Aorta (tissue), 5 donors: ENCODE measurements at places on chromosomes 1 and 21. TPM values are rescaled to one million over a fixed set of nuclear protein-coding genes. Genes with fewer than 3 reads are reported as not detected.

GRCh38 chr1:95265106-95265505 is 31.1 kb downstream of the RWDD3 start:
- H3K4me3 ChIP-seq: no peak overlapping the region
- no peaks in the 10 kb centered on the region for H3K27me3 ChIP-seq
- no peaks in the 10 kb centered on the region for H3K36me3 ChIP-seq
- H3K27ac ChIP-seq: no peak overlapping the region

- H3K4me3 ChIP-seq: no peak overlapping the region
- H3K27me3 ChIP-seq: no peaks in the 10 kb centered on the region
- H3K36me3 ChIP-seq: no peaks in the 10 kb centered on the region
- H3K27ac ChIP-seq: no peak overlapping the region
- no peak for DNase-seq
Measured at GRCh38 chr1:227127891-227128290, 187.8 kb downstream of the COQ8A start.

GRCh38 chr1:48530727-48531351 is 58.8 kb upstream of the SPATA6 start:
- DNase-seq: peak; percentile 51
- no peak overlapping the region for H3K4me3 ChIP-seq
- H3K36me3 ChIP-seq: no peaks in the 10 kb centered on the region
- H3K27me3 ChIP-seq: no peaks in the 10 kb centered on the region

DNA sequence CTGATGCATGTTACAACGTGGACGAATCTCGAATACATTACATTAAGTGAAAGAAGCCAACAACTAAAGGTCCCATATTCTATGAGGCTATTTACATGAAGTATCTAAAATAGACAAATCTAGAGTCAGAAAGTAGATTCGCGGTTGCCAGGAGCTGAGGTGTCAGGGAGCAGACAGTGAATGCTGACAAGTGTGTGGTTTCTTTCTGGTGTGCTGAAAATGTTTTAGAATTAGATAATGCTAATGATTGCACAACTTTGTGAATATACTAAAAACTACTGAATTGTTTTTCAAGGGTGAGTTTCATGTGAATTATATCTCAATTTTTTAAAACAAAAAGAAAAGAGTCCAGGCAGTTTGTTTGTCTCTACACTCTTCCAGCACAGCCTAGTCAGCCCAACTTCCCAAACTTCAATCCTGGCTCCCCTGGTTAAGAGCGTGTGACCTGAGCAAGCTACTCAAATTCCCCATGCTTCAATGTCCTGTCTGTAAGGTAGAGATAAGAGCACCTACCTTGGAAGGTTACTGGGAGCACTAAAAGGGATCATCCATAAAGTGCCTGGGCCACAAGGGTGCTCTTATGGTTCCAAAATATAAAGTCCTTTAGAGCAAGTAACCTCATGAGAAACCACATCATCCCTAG is 20.9 kb downstream of the HLCS start:
- no peaks in the 10 kb centered on the region for H3K27me3 ChIP-seq
- no peak for DNase-seq
- H3K4me1 ChIP-seq: no peaks in the 10 kb centered on the region
- H3K4me3 ChIP-seq: no peak overlapping the region
- no peaks in the 10 kb centered on the region for H3K36me3 ChIP-seq

DNA sequence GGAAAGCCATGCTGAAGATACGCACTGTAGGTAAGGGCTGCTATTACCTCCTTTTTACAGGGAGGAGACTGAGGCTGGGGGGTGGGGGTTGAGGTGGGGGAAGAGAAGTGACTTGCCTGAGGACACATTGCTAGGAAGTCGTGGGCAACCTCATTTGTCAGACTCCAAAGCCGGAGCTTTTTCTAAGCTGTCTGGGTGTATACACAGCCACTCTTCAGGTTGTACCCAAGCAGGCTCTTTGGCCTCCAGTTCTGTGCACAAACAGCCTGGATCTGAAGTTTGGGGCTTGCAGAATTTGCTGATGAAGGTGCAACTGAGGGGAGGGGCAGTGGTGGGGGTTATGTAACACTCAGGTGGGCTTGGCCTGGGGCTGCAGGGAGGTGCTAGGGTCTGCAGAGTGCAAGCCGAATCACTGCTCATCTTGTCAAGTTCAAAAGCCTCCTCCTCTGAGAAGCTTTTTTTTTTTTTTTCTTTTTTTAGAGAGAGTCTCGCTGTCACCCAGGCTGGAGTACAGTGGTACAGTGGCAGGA is 16.9 kb downstream of the TINAGL1 start:
- no peak for DNase-seq
- H3K4me1 ChIP-seq: no peaks in the 10 kb centered on the region

DNA sequence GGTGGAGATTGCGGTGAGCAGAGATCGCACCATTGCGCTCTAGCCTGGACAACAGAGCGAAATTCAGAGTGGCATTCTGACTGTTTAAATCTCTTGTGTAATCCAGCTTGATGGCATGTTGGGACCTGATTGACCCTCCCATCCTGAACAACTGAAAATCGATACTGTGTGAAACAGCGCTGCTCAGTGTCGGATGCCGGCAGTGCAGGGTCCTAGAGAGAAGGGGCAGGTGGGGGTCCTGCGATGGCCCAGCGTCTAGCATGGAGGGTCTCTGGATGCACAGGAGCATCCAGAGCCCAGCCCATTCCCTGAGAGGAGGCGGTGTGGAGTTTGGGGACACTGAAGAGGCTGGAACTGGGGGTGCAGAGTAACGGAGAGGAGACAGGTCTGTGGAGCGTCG is 15.8 kb downstream of the AGT start:
- no peaks in the 10 kb centered on the region for H3K4me1 ChIP-seq
- no peak for DNase-seq
- H3K4me3 ChIP-seq: no peak overlapping the region

The RERE gene
- total RNA-seq: 111 TPM

DNA sequence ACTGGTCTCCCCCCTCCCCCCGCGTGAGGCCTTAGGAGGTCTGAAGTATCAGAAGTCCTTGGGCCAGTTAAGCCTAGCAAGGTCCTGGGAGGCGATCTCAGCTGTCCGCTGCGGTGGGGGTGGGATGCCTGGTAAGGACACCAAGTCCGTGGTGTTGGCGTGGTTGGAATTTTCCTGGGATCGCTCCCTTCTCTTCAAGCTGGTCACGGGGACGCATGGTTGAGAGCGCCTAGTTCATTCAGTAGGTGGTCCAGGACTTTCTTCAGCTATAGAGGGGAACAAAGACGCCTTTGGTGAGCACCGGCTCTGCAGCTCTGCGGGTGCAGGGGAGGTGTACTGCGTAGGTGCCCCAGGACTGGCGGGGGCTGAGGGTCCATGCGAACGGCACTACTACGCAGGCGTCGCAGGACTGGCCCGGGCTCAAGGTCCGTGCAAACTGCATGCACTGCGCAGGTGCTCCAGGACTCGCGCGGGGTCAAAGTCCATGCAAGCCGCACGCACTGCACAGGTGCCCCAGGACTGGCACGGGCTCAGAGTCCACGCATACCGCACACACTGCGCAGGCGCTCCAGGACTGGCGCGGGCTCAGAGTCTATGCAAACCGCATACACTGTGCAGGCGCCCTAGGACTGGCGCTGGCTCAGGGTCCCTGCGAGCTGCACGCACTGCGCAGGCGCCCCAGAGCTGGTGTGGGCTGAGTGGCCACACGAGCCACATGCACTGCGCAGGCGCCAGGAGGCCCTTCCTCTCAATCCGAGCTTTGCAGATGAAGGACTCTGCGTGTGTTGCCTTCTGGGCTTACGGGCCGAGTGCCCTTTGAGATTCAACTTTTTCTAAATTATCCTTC is 36.6 kb upstream of the HMGN1 start:
- peak; percentile 90 for DNase-seq
- no peaks in the 10 kb centered on the region for H3K36me3 ChIP-seq
- H3K27ac ChIP-seq: no peak overlapping the region
- H3K27me3 ChIP-seq: no peaks in the 10 kb centered on the region

DNA sequence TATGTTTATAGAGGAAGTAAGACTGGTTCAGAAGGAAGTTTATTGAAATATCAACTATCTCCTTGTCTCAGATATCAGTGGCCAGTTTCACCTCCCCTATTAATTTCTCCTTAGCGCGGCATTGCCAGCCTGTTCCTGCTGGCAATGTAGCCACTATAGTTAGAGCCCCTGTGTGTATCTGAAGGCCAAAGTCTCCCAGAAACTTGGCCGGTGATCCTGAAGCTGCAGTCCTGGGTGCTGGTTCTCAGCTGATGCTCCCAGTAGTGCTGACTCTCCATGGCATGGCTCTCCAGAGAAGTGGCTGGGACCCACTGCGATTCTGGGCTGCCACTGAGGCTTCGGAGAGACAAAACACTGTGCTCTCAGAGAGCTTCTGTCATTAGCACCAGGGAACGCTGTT is 59.9 kb downstream of the TNN start:
- no peak overlapping the region for H3K27ac ChIP-seq

DNA sequence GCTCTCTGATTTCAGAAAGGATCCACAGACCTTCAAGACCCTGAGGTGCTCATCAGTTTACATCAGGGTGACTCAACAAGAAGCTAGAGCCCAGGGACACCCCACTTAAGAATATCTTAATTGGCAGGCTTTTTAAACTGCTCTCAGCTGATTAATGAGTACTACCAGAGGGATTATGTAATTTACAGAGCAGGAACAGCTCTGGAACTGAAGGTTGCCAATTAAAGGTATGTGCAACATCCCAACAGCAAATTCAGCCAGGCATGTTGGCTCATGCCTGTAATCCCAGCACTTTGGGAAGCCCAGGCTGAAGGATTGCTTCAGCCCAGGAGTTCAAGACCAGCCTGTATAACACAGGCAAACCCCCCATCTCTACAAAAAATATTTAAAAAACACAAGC is 295.7 kb downstream of the SETD4 start:
- no peaks in the 10 kb centered on the region for H3K36me3 ChIP-seq
- H3K27ac ChIP-seq: no peak overlapping the region
- no peaks in the 10 kb centered on the region for H3K27me3 ChIP-seq
- DNase-seq: no peak
- H3K4me1 ChIP-seq: peaks cover 4% of the 10 kb centered on the region

GRCh38 chr1:225554216-225554812 is 98.6 kb downstream of the ENAH start:
- no peak for DNase-seq
- no peak overlapping the region for H3K4me3 ChIP-seq
- no peak overlapping the region for H3K27ac ChIP-seq
- H3K27me3 ChIP-seq: no peaks in the 10 kb centered on the region
- no peaks in the 10 kb centered on the region for H3K36me3 ChIP-seq
- peaks cover 2% of the 10 kb centered on the region for H3K4me1 ChIP-seq

- H3K36me3 ChIP-seq: peaks cover 2% of the 10 kb centered on the region
- no peak for DNase-seq
- H3K4me1 ChIP-seq: no peaks in the 10 kb centered on the region
- no peak overlapping the region for H3K4me3 ChIP-seq
- H3K27me3 ChIP-seq: no peaks in the 10 kb centered on the region
Measured at GRCh38 chr1:10160907-10161490, 49.4 kb upstream of the KIF1B start.

The CLIC6 gene
- 7.7 TPM for total RNA-seq

DNA sequence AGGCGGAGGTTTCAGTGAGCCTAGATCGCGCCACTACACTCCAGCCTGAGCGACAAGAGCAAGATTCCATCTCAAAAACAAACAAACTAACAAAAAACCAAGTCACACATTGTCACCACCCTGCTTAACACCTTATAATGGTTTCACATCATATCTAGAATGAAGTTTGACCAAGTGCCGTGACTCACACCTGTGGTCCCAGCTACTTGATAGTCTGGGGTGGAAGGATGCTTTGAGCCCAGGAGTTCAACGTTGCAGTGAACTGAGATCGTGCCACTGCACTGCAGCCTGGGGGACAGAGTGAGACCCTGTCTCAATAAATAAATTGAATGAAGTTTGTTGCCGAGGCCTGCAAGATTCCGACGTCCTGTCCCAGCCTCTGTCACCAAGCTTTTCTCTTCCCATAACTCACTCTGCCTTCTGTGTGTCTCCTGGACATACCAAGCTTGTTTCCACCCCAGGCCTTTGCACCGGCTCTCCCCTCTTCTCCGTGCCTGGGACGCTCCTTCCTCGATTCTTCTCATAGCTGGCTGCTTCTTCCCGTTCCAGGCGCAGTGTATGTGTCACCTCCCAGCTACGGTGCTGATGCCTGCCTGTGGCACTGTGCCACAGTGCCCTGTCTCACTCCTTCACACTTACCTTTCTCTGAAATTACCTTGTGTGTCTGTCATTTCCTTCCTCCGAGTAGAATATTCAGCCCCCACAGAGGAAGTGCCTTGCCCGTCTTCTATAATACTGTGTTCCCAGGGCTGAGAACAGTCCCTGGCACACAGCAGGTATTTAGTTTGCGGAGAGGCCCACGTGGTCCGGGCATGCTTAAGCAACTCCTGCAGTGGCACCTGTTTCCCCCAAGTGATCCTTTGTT is 3.8 kb upstream of the SELENON start:
- no peaks in the 10 kb centered on the region for H3K4me1 ChIP-seq
- no peak overlapping the region for H3K4me3 ChIP-seq
- H3K27ac ChIP-seq: no peak overlapping the region
- H3K36me3 ChIP-seq: no peaks in the 10 kb centered on the region

The KCNN3 gene
- 3.2 TPM for total RNA-seq

GRCh38 chr1:92442351-92442750 is 44.4 kb downstream of the GFI1 start:
- no peaks in the 10 kb centered on the region for H3K4me1 ChIP-seq
- H3K36me3 ChIP-seq: no peaks in the 10 kb centered on the region
- no peak overlapping the region for H3K27ac ChIP-seq
- H3K27me3 ChIP-seq: no peaks in the 10 kb centered on the region
- no peak overlapping the region for H3K4me3 ChIP-seq

GRCh38 chr1:91682882-91683597 is 182.4 kb downstream of the CDC7 start:
- DNase-seq: no peak
- H3K27ac ChIP-seq: no peak overlapping the region
- no peak overlapping the region for H3K4me3 ChIP-seq
- peaks cover 2% of the 10 kb centered on the region for H3K4me1 ChIP-seq

DNA sequence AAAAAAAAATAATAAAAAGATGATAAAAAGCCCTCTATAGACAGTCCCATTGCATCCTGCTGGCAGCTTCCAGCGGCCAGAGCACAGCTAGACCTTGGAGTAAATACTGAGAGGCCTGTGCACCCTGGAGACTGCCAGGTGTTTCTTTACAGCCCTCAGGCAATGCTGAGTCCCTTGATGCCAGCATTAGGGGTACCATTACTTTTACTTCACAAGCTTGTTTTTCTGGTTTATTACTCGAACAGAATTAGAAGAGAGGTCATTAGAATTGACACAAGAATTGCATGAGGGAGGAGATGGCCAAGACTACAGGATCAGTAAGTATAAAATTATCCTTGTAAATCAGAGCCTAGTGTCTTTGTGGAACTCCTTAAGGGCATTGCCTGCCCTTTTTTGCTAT is 43.6 kb downstream of the AKNAD1 start:
- H3K4me3 ChIP-seq: no peak overlapping the region
- H3K4me1 ChIP-seq: peaks cover 3% of the 10 kb centered on the region
- peaks cover 1% of the 10 kb centered on the region for H3K36me3 ChIP-seq
- no peaks in the 10 kb centered on the region for H3K27me3 ChIP-seq

The OR10Z1 gene
- total RNA-seq: not detected

- no peaks in the 10 kb centered on the region for H3K4me1 ChIP-seq
- no peaks in the 10 kb centered on the region for H3K36me3 ChIP-seq
- no peak overlapping the region for H3K27ac ChIP-seq
- H3K4me3 ChIP-seq: no peak overlapping the region
- DNase-seq: no peak
Measured at GRCh38 chr1:236284291-236284721, 2.5 kb upstream of the ERO1B start.

The FCRL2 gene
- 0.29 TPM for total RNA-seq
